ENCODE measurements at places on chromosomes 6 and 20.
A peak's percentile ranks its signal among the peaks of the same experiment; 100 is the strongest.

GRCh38 chr6:84500726-84501125 lies 263.7 kb downstream of the TBX18 start:
- no peak for DNase-seq

- no peak for DNase-seq
Observed at GRCh38 chr6:127403636-127404035, 55.6 kb downstream of the KIAA0408 start.

DNA sequence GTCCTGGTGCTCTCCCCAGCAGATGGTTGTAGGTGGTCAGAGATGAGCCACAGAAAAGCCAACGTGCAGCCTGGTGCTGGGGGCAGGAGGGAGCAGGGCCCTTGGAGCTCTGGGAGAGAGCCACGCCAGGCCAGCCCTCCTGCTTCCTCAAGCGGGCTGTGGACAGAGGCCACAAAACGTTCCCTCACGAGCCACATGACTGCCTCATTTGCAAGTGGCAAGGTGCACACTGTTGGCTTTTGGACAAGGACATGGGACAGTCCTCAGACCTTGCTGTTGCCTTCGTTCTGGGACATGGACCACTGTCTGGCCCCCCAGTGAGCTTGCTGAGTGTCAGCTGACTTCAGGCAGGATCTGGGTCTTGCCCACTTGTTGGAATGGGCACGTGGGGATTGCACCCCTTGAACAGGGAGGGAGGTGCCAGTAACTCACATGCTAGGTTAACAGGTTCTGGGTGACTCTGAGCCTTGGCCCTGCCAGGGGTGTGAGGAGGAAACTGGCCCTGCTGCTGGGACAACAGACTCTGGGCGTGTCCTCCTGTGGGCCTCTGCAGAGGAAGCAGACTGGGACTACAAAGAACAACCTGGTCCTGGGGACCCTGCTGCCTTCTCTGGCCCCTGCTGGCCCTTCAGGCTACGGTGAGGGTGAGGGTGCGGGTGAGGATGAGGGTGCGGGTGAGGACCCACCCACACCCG lies 2.6 kb downstream of the SLCO4A1 start:
- DNase-seq: no peak

GRCh38 chr20:44651684-44652423 lies at the start of gene ADA:
Gene ADA (minus strand): TSS chr20:44651699. CDS start chr20:44651607, 92 bp downstream.
- DNase-seq: no peak

DNA sequence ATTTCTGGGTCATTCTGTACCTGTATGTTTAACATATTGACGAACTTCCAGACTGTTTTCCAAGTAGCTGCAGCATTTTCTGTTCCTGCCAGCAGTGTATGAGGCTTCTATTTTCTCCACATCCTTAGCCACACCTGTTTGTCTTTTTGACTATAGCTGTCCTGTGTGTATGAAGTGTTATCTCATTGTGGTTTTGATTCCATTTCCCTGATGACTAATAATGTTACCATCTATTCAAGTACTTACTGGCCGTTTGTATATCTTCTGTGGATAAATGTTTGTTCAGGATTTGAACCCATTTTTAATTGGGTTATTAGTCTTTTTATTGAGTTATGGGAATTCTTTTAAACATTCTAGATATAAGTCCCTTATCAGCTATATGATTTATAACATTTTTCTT lies 95.2 kb downstream of the JAG1 start:
- DNase-seq: no peak

DNA sequence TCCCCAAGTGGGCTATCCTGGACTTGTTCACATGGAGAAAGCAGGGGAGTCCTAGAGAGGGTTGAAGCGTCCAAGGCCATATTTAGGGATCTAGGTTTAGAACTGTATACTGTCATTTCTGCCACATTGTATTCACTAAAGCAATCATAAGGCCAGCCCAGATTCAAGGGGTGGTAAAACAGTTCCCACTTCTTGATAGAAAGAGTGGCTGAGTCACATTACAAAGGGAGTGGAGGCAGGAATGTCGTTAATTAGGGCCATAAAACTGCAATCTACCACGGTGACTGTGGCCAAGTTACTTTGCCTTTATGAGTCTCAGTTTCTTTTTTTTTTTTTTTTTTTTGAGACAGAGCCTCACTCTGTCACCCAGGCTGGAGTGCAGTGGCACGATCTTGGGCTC lies 7.4 kb upstream of the UBR2 start:
- DNase-seq: no peak

- no peak for DNase-seq
Observed at GRCh38 chr6:16236631-16237199, 1.7 kb upstream of the GMPR start.

GRCh38 chr20:48861444-48861843 lies 33.6 kb upstream of the PREX1 start:
- no peak for DNase-seq

DNA sequence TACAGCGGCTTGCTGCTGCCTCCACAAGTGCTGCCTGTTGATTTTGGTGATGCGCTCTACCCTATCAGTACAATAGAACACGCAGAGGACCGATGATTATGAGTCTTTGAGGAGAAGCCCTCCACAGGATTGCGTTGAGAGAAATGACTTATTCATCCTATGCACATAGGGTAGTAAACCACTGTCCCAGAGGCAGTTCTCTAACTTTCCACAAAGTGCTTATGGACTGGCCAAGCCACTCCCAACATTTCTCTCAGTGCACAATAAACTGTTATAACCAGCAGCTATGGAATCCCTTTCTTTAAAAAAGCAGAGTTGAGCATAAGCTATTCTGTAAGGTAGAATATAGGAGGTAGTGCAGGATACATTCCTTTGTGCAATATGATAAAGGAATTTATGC lies 48.2 kb upstream of the REV3L start:
- DNase-seq: no peak

- peak; percentile 70 for DNase-seq
Observed at GRCh38 chr6:36593569-36594028, 563 bp upstream of the SRSF3 start.

- DNase-seq: no peak
Observed at GRCh38 chr20:59949911-59950310, 8.3 kb upstream of the CDH26 start.

DNA sequence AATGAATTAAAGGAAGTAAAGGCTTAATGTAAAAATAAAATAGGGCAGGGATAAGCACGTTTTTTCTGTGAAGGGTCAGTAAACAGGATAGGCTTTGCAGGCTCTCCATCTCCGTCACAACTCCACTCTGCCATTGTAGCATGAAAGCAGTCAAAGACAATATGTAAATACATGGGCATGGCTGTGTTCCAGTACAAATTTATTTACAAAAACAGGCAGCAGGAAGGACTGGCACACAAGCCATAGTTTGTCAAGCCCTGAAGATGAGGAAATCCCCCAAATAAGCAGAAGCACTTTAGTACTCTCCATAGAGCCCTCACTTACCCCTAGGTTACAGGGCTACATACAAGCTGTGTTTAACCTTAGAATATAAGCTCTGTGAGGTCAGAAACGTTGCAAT lies 8.9 kb upstream of the FBXO9 start:
- no peak for DNase-seq

DNA sequence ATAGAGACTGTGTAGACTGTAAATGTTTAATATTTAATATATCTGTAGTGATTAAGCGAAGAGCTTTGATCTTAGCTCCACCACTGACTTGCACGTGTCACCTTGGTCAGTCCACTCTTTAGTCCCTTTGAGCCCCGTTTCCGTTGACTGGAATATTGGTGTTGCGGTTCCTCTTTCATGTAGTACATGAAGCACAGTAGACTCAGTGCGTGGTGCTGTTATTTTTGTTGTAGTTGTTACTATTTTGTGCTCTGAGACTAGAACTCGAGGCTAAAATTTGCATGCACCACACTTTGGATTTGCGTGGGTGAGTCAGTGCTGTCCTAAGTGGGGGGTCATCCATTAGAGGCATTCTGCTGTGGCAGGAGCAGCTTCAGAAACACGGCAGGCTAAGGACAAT lies 291.4 kb downstream of the QKI start:
- DNase-seq: no peak

DNA sequence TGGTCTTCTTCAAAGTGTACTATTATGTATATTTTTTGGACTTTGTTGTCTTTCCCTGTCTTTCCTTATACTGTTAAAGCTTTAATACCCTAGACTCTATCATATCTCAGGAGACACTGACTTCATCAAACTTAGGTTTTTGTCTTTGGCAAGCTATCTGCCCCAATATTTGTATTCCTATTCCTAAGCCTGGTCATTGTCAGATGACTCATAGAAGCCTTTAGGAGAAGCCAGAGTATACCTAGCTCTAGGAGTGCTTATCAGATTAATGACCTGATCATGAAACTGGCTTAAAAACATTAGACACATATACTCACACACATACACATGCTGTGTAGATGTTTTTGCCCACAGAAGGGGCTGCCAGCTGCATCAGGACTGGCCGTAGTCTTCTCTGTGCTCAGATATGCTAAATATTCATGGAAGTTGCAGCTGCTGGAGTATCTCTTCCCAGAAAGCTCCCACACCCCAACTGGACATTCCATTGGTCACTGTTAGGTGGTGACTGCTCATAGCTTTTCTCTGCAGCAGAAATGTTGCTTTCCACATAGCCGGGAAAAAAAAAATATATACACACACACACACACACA lies 102.0 kb downstream of the ANKS1A start:
- no peak for DNase-seq

DNA sequence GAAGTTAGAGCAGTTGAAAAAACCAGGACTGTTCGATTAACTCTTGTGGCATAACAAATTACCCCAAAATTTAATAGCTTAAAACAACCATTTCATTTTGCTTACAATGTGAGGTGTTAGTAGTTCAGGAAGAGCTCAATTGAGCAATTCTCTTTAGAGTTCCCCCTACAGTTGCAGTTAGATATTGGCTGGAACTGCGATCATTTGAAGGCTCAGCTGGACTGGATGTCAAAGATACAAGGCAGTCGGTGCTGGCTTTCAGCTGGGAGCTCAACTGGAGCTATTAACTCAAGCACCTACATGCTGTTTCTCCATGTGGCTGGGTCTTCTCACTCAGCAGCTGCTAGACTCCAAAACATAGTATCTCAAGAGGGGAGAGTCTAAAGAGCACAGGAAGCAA lies 96.0 kb upstream of the LOC128125822 start:
- DNase-seq: no peak

DNA sequence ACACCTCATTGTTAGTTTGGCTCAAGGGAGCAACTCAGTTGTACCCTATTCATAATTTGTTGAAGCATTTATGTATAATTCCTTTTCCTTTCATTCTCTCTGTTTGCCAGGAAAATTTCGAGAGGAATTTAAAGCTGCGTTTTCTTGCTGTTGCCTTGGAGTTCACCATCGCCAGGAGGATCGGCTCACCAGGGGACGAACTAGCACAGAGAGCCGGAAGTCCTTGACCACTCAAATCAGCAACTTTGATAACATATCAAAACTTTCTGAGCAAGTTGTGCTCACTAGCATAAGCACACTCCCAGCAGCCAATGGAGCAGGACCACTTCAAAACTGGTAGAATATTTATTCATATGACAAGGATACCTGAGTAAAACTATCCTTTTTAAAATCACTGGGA lies 45.2 kb upstream of the GFRAL start:
- DNase-seq: no peak

GRCh38 chr6:107396211-107396610 lies 63.2 kb downstream of the PDSS2 start:
- DNase-seq: no peak

GRCh38 chr20:1241456-1241855 lies 15.6 kb downstream of the RAD21L1 start:
- no peak for DNase-seq

- no peak for DNase-seq
Observed at GRCh38 chr6:41053041-41053440, at the start of gene APOBEC2. Gene APOBEC2 (plus strand): TSS chr6:41053202. CDS start chr6:41053348, 146 bp downstream.

DNA sequence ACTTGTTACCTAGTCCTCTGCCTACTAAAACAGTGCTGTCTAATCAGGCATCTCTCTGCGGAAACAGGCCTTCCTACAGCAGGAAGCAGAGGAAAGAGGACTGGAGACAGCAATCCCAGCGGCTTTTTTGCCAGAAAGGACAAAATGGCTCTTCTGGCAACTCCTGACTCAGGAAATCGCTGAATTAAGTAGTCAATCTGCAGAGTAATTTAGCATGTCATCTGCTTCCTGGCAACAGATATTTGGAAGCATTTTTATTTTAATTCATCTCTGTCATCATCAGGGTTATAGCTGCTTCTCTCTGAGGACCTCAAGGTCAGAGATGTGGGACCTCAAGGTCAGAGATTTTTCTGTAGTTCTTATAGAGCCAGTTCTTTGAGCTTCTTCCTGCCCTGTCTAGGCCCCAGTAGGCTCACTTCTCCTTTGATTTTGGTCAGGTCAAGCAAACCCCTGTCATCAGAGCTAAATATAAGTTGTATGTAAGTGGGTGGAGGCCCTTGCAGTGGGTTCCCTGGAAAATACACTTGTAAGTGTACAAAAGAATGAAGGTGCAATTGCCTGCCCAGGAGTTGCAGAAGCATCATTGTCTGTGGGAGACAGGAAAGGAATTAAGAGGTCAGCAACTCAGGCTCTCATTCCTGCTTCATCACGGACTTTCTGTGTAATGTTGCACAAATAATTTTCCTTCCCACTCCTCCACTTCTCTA lies 229.4 kb downstream of the ALDH8A1 start:
- DNase-seq: no peak

All from NCI-H1105 (cell line).